NCI-H748 treated with DMSO at 0.1 percent for 48 hours (cell line): ENCODE measurements at places on chromosomes 5 and 9.

DNA sequence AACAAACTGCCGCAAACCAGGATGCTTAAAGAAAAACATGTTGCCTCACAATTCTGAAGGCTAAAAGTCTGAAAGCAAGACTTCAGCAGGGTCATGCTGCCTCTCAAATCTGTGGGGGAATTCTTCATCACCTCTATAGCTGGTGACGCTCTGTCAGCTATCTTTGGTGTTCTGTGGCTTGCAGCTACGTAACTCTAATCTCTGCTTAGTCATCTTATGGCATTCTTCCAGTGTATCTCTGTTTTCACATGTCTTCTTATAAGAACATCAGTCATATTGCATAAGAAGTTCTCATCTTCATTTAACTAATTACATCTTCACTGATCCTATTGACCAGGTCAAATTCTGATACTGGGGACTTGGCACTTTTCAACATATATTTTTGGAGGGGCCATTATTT is 243.0 kb downstream of the CDH10 start:
- DNase-seq = no peak

DNA sequence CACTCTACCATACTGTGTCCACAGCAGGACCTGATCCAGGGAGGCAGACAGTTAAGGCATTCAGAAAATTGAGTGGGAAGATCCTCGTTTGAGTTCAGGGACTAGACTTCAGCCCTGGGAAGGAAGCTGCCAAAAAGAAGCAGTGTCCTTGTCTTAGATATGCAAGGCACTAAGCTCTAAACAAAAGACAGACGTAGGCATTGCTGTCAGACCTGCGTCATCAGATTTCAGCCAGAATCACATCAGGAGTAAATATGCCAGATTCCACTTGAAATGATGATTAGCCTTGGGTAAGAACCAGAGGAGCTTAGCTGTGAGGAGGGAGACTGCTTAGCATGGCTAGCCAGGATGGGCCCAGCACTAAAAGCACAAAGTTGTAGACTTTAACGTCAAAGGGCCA is 56.7 kb downstream of the MAMDC2 start:
- DNase-seq = no peak

- DNase-seq = no peak
These were observed 323.4 kb downstream of the CHSY3 start for GRCh38 chr5:130227699-130228098.

GRCh38 chr5:157390551-157391297 is 69.3 kb upstream of the NIPAL4 start:
- no peak for DNase-seq

DNA sequence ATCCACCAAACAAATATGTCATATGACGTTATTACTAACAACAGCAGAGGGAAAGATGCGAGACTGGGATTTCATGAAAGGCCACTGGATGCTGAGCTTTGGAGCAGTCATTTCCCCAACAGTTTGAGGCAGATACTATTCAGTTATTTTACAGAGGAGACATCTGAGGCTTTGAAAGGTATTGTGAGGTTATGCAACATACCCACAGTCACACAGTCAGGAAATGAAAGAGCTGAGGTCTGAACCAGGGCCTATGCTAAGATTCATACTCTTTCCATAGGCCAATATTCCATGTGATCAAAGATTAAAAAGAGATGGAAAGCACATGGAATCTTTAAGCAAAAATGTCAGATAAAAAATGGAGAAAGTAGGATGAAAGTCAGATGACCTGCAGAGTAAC is 63.0 kb downstream of the LPAR1 start:
- DNase-seq = no peak

DNA sequence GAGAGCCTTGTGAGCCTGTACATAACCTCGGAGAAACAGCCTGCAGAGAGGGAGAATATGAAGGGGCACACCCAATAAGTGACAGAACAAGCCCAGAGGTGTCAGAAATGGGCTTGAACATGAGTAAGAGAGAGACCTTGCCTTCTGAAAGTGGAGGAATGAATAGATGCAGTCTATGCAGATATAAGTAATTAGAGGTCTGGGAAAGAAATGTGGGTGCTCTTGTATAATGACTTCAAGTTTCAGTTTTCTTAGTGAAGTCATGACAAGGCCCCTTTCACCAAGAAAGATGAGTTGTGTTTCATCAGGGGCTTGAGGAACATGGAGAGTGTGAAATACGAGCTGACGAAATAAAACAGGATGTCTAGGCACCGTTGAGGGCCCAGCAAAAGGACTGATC is 15.1 kb downstream of the GRAMD2B start:
- no peak for DNase-seq

DNA sequence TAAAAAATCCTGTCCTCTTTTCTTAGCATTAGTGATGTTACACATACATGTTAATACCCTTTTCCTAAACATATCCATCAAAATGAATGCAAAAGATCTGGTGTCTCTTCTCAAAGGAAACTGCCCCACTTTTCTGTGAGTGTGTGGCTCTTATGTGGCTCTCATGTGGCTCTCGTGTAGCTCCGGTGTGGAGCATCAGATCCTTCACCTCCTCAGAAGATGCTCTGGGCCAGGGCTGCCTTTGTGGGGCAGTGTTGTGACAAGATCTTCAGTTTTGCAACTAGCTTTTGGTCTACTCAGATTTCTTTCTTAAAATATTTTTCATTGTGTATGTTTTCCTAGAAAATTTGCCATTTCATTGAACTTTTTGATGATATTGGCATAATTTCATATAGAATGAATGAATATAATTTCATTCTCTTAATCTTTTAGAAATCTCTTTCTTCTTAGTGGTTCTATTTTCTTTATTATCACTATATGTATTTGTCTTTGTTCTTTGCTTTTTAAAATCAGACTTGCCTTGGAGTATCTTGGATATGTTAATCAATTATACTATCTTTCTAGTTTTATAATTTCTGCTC is 19.4 kb downstream of the GARNL3 start:
- no peak for DNase-seq

GRCh38 chr9:90504486-90504885 is 138.1 kb downstream of the DIRAS2 start:
- no peak for DNase-seq

GRCh38 chr9:257957-258356 is 43.3 kb downstream of the DOCK8 start:
- DNase-seq = no peak

DNA sequence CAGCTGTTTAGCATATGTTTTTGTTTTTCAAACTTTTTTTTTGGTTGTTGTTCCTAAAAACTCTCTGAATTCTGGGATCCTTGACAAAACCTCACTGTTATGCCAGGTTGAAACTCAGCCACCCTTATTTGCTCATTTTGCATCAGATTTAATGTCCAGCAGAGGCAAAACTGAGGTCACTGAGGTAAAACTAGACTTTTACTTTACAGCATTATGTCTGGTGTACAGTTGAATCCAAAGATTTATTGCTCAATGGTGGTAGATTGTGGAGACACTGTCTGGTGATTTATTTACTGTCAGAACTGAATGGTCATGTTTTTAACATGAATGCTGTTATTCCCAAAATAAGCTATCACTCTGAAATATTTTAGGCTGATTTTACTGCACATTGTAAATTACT is 87.9 kb downstream of the FBXL7 start:
- DNase-seq = no peak

DNA sequence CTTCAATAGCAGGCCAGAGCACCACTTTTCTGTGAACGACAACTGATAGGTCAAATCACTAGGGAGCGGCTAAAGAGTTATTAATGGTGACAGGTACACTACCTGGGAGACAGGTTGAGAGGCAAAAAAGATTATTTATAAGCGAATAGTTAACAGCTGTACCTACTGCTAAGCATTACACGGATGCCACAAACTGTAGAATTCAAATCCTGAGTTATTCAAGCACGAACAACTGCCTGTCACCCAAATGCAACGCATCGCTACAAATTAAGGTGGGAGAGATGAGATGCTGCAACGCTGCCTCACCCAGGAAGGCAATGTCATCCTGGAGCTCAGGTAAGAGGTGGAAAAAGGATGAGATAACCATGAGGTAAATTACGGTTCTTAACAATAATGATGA is 342.9 kb downstream of the BNC2 start:
- DNase-seq = no peak

DNA sequence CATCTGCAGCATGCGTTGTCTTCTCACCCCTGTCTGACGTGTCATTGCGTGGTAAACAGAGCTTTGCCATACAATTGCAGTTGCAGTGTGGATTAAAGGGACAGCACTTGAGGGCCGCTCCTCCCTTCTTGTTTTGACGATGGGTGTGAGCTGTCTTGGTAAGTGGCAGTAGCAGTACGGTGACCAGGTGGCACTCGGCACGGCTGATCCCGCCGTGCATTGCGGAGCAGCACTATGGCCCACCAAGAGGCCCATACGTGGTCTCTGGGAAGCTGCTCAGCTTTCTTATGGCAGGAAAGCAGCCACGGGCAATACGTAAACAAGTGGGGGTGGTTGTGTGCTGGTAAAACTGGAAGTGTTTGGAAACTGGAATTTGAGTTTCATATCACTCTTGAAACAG is 25.1 kb downstream of the EHMT1 start:
- DNase-seq = no peak

GRCh38 chr5:150401376-150402228 is 11.1 kb downstream of the CD74 start:
- no peak for DNase-seq

DNA sequence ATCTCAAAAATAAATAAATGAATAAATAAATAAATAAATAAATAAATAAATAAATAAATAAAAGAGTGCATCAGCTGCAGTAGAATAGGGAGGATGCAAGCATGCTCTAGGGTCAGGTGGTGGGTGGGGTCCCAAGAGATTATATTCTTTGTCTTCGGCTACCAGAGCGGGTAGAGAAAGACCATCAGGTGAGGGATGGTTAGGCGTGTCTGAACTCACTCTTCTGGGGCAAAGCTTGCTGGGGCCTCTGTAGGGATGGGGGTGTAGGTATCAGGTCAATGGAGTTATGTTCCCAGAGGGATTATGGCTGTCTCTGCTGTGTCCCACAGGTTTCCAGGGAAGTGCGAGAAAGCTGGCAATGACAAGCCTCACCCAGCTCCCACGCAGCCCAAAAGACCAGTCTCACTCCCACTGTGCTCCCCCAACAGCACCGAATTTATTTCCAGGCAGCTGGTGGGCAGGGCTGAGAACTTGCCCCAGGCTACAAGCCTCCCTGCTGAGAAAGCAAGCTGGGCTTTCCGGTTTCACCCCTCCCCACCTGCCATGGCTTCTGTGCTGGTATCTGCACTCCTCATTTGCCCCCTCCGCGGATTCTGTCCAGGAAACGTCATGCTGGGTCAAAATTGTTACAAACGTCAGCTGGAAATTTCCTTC is 180.8 kb downstream of the LURAP1L start:
- DNase-seq = peak; percentile 9

DNA sequence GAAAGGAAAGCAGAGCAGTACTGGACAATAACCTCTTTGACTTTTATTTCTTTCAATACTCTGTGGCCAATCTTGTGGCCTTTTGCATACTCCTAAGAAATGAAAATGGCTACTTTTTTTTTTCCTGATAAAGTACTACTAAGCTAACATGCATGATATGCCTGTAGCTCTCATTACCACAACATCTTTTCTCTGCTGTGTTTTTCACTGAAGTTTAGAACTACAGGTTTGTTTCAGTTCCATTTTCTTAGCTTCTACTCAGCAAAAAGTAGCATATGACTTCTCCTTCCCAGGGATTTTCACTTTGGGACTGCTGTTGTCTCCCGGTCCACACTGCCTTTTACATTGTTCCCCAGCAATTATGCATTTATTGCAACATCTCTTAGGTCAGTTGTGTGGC is 204.0 kb downstream of the KCTD16 start:
- DNase-seq = no peak

- no peak for DNase-seq
These were observed 199.9 kb downstream of the AOPEP start for GRCh38 chr9:94926431-94926800.

GRCh38 chr9:15501803-15502202 is 9.0 kb downstream of the PSIP1 start:
- DNase-seq = no peak

DNA sequence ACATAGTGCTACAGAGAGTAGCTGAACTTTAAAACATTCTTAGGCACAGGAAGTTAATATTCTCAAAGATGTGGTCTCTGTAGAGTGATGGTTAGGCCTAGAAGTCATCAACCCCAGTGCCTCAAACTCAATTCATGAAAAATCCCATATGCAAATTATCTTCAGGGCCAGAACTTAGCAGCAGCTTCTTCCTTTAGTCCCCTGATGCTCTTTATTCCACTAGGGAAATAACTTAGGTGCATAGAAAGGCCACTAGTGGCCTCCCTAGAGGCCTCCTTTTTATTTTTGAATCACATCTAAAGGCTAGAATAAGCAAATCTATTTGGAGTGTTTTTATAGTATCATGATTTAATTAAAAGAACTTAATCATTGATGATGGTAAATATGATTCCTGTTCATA is 88.3 kb downstream of the GIN1 start:
- no peak for DNase-seq

GRCh38 chr5:43658509-43658908 is 55.5 kb downstream of the NNT start:
- no peak for DNase-seq

DNA sequence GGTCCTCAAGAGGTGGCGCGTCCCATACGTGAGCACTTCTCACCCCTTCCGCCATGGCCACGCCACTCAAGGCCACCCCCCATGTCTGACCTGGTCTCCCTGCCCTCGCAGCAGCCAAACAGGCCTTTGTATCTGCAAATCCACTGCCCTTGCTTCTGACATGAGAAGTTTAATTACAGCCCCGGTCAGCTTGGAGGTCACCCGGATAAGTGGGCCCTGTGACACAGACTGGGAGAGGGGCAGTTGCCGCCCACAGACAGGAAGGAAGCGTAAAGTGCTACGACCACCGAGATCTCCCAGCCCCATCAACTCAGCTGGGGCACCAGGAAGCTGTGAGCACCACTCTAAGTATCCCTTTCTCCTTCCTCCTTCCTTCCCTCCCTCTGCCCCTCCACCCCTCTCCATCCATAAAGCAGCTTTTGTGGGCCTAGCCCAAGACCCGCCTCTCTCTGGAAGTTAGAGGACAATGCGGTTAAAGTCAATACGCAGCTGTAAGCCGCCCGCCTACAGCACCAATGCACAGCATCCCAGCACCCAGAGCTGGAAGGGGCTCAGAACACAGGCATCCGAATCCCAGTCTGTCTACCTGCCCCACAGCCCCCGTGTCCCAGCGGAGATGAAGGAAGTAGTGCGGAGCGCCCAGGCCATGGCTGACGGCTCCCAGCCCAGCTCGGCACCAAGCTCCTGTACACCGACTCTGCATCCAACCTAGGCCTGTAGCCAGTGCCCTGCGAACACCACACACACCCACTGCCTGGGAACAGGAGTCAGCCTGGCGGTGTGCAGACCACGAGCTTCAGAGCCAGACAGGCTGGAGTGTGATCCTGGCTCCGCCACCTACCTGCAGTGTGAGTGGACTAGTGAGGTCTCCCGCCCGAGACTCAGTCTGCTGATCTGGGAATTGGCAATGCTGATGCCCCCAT is 44.8 kb upstream of the RNF130 start:
- DNase-seq = no peak

DNA sequence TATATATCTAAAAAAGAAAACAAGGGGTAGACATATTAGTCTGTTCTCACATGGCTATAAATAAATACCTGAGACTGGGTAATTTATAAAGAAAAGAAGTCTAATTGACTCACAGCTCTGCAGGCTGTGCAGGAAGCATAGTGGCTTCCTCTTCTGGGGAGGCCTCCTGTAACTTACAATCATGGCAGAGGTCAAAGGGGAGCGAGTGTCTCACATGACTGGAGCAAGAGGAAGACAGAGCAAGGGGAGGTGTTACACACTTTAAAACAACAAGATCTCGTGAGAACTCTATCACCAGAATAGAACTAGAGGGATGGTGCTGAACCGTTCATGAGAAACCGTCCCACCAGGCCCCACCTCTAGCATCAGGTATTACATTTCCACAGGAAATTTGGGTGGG is 616.8 kb downstream of the TLE4 start:
- DNase-seq = no peak
